Fibroblast of skin of right biceps (primary cell): ENCODE measurements at places on chromosomes 7 and 10.

GRCh38 chr7:140607441-140607989, 33.1 kb downstream of the DENND2A start:
- peak; percentile 38 for DNase-seq

GRCh38 chr7:108838198-108838597, 268.5 kb downstream of the DNAJB9 start:
- peak; percentile 10 for DNase-seq

DNA sequence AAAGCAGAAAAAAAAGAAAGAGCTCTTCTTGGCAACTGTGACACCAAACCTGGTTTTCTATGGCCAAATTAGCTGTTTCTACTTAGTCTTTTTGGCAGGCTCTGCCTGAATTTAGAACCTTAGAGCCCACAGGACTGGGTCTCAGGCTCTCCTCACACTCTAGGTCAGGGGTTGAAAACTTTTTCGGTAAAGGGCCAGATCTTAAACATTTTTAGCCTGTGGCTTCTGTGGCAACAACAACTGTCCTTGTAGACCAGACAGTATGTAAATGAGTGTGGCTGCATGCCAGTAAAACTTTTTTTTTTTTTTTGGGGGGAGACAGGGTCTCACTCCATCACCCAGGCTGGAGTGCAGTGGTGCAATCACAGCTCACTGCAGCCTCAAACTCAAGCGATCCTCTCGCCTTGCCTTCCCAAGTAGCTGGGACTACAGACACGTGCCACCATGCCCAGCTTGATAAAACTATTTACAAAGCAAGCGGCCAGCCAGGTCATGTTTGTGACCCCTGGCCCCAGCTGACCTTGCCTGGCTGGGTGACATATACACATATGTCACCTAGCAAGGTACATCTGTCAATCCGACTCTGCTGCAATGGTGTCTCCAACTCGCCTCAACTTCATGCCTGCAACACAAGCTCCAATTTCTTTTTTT, 17.4 kb downstream of the KPNA7 start:
- DNase-seq = no peak

- peak; percentile 4 for DNase-seq
These were observed 21.8 kb downstream of the ARHGAP19 start for GRCh38 chr10:97270523-97271154.

DNA sequence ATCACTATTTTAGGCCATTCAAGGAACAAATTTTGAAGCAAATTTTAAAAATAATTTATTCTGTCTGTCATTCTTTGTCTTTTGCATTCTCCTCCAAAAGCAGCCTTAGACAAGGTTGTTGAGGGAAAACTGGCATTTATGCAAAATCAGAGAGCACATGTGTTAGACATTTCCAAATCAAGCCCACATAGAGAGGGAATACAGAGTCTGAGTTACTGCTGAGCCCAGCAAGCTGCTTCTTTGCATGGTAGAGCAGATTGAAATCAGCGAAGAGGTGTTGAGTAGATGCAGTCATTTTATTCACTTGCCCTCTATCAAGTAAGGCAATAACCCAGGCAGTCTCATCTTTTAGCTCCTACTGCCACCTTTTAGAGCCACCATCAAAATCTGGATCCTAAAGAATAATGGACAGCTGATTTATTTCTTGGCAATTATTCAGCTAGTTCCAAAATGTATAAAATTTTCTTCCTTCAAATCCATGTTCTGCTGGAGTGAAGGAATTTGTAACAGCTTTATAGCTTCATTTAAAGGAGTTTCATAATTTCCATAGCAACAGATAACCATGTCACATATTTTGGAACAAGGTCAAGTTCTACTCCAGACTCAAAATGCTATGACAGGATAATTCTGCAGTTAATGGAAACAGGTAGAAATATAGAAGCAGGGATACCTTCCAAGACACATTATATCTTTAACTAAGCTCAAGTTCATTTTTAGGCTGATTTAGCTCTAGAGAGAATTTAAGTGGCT, 7.3 kb upstream of the PCDH15 start:
- DNase-seq = no peak

DNA sequence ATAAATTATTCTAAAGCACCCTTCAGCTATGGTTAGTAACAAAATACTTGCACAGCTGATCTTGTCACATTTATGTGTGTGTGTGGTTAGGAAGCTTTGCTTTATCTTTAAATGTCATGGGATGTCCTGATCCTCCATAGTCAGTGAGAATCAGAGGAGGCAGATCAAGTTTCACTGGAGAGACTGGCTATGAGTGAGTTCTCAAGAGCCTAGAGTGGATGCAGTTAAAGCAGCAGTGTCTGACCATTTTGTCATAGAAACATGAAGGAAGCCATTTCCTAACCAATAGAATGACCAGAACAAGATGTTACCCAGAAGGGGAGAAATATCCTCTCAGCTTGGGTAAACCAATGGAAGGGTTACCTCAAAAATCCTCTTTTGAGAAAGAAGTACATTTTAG, 207.2 kb upstream of the DKK1 start:
- DNase-seq = no peak

GRCh38 chr7:29748286-29749099, 57.8 kb upstream of the WIPF3 start:
- peak; percentile 36 for DNase-seq

DNA sequence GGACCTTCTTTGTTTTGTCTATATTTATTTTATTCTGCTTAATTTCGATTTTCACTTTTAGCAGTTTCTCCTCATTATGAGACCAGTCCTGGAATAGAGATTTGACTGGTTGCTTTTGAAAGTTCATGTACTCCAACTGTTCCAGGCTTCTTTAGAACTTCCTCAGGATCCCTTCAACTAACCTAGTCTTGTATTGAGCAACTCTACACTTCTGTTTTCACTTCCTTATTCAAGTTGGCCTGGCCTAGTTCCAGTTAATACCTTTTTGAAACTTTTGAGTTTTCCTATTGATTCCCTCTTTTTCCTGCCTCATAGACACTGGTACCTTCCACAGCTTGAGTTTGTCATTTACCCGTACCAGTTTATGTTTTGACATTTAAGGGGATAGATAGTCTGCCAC, 421.7 kb downstream of the ATRNL1 start:
- DNase-seq = no peak

- DNase-seq = no peak
These were observed 135.3 kb downstream of the PTPN20 start for GRCh38 chr10:47046321-47047126.

DNA sequence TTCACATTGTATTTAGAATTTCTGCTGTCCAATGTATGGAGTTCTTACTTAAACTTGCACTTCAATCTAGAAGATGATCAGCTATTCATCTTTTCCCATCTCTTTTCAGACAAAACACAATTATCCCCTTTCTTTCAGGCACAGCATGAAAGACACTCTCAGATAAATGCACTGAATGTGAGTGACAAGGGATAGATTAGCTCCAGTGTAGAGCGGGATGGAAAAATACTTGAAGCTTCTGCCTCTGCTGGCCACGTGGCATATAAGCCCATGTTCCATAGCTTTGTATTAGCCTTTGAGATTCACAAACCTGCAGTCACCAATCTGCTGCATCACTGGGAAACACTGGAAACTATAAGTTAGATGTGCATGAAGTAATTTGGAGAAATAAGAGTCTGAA, 162.2 kb upstream of the FAM3C start:
- no peak for DNase-seq

DNA sequence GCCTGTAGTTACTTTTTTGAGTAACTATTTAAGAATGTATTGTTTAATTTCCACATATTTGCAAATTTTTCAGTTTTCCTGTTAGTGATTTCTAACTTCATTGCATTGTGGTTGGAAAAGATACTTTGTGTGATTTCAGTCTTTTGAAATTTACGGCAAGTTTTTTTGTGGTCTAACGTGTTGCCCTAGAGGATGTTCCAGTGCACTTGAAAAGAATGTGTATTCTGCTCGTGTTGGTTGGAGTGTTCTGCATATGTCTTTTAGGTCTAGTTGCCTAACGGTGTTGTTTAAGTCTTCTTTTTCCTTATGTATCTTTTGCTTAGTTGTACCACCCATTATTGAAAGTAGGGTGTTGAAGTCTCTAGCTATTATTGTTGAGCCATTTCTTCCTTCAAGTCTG, 59.7 kb downstream of the LCOR start:
- DNase-seq = no peak

DNA sequence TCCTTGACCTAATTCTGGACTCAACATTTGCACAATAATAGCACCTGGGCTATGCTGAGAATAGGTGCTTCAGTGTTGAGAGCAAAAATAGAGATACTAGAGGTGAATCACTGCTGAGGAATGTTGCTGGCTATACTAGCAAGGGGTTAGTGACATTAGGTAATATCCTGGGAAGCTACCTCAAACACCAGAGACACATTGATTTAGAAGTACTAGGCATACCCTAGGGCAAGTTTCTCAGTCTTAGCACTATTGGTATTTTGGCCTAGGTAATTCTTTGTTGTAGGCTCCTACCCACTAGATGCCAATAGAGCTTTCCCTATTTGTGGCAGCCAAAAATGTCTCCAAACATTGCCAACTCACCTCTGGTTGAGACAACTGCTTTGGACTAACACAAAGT, 484.0 kb upstream of the MBL2 start:
- DNase-seq = no peak

DNA sequence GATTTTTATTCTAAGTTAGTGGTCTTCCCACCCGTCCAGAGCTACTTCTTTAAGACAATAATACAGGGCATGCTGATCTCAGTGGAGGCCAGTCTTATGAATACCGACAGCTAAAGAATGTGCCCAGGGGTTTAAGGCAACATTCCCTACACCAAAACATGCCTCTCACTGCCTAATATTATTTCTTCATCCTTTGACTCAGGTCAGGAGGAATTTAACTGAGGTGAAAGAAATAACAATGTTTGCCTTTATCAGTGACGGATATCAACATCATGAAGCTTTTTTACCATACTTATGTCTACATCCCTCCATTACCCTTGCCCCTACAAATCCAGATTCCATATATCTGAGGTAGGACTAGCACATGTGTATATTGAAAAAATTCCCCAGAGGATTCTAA, 33.3 kb upstream of the TES start:
- DNase-seq = peak; percentile 92
